ENCODE measurements at places on chromosomes 4 and X.

DNA sequence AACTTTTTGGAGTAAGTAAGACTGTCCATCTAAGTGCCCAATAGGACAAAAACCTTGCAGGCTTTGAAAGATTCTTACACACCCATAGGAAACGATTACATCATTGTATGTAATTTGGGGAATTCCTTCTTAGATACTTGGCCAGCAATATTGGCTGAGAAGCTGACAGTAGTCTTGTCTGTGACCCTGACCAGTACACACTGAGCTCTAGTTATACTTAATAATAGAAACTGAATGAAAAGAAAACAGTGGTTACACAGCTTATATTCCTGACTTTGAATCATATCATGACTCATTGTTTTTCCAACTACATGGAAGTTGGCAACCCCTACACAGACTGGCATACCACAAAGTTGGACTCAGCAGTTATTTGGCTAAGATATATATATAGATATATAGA lies 7.1 kb upstream of the TLR2 start:
- DNase-seq = no peak

GRCh38 chr4:37001688-37002436 lies 242.7 kb upstream of the NWD2 start:
- no peak for DNase-seq

- DNase-seq = no peak
Measured at GRCh38 chr4:175635546-175635945, 176.5 kb downstream of the GPM6A start.

DNA sequence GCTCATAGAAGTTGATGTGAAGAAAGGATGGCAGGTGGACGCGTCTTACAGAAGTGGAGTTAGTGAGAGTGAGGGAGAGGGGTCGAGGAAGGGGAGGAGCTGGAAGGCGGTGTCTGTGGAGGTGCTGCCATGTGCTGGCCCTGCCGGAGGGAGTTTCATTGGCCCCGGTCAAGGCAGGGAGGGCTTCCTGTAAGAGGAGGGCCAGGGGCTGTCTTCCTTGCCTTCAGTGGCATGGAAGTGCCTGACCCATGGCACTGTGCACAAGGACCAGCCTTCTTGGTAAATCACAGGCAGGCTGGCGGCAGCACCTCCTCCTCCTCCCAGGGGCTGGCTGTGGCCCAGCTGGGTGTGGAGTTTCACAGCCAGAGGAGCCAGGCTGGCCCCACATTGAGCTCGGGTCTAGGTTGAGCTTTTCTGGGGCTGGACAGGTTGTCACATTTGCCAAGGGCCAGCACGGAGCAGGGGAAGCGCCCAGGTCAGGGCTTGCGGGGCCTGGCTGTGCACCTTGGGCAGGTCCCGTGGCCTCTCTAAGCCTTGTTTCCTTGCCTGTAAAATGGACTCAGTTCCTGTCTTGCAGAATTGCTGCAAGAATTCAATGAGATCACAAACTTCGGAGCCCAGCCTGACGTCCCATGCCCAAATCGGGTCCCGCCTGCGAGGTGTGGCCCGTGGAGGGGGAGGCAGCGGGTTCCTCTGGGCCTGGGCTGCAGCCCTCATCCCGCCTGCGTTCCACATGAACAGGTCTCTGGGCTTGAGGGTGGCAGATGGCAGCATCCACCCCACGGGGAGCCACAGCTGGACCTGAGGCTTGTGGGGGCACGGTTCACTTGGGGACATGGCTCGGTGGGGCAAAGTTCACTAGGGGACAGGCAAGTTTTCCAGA lies 7.0 kb downstream of the HTRA3 start:
- DNase-seq = no peak

- no peak for DNase-seq
Measured at GRCh38 chr4:54695788-54696187, 38.0 kb downstream of the KIT start.

DNA sequence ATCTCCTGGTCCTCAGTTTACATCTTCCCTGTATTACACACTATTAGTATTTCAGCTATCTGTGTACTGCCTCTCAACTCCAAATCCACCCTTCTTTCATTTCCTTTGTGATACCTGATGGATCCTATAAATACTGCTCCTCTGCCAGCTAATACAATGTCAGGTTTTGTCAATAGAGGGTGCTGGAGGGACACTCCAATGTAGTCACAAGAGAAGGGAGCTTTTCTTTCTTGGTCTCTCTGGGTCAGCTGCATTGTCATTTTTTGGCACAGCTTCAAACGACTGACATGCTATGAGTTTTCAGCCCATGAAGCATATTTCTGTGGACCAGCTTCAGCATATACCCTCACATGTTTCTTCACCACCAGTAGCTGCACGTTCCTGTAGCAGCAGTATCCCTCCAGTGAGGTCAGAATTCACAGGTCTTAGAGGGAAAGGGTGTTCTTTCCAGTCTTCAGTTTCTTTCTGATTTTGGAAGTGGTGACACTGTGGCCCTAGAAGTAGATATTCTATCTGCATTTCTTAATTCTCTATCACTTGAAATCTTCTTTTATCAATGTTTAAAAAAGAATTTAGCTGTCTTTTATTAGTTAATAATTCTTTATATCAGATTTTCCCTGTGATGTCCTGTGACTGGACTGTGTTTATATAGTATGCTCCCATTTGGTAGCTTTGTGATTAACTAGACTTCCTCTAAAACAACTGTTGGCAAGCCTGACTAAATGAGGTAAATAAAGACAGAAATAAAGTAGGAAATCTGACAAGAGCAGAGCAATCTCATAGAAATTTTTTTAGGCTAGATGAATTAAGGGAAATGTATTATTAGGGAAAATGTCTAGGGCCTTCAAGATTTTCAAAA lies 60.6 kb downstream of the GABRA2 start:
- DNase-seq = no peak

DNA sequence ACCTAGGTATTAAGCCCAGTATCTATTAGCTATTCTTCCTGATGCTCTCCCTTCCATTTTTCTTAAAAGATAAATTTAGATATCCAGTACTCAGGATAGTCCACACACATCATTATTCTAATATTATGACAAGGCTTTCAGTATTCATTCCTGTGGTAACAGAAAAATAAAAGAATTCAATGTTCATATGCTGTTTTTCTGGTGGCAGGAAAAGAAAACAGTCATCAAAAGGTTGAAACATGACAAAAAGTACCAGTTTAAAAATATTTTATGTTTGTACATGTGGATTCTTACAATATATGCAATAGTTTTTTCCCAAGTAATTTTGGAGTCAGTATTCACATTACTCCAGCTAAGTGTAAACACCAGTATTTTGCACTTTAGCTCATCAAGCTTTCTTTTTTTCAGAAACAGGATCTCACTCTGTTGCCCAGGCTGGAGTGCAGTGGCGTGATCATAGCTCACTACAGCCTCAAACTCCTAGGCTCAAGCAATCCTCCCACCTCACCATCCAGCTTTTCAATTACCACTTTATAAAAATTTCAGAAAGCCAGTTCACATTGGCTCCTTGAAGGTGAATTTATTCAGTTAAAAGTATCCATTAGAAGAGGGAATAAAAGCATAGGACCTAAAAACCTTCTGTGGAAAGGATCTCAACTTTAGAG lies 2.3 kb downstream of the APBB2 start:
- no peak for DNase-seq

GRCh38 chr4:55733932-55734331 lies 85.7 kb upstream of the EXOC1L start:
- DNase-seq = no peak

- no peak for DNase-seq
Measured at GRCh38 chr4:67234296-67234695, 311.0 kb downstream of the CENPC start.

- DNase-seq = no peak
Measured at GRCh38 chr4:71275570-71275969, 63.2 kb upstream of the SLC4A4 start.

DNA sequence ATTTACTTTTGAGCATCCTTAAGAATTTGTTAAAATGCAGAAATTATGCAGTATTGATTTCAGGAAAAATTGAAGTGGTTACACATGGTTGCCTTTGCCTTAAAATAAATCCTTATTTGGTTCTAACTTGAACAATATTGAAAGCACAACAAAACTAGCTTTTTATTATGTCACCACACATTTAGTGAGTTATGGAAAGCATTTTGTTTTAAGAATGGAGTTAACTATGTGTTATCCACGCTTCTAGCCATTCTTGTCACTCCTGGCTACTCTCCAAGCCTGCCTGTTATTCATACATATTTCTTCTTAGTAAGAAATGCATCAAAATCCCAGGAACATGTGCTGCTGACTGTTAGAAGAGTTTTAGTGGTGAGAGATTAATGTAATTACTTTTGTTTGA lies 73.9 kb downstream of the FAT4 start:
- no peak for DNase-seq

DNA sequence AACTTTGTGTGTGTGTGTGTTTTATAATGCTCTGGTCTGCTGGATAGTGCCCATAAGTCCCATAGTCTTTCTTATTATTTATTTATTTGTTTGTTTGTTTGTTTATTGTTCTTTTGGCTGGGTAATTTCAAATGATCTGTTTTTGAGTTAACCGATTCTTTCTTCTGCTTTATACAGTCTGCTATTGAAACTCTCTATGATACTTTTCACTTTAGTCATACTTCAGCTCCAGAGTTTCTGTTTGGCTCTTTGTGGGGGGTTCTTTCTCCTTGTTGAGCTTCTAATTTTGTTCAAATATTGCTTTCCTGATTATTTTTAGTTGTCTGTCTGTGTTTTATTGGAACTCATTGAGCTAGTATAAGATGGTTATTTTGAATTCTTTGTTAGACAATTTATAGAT lies 10.0 kb downstream of the CXCL3 start:
- no peak for DNase-seq

- DNase-seq = no peak
Measured at GRCh38 chr4:2579910-2580309, 43.5 kb downstream of the FAM193A start.

DNA sequence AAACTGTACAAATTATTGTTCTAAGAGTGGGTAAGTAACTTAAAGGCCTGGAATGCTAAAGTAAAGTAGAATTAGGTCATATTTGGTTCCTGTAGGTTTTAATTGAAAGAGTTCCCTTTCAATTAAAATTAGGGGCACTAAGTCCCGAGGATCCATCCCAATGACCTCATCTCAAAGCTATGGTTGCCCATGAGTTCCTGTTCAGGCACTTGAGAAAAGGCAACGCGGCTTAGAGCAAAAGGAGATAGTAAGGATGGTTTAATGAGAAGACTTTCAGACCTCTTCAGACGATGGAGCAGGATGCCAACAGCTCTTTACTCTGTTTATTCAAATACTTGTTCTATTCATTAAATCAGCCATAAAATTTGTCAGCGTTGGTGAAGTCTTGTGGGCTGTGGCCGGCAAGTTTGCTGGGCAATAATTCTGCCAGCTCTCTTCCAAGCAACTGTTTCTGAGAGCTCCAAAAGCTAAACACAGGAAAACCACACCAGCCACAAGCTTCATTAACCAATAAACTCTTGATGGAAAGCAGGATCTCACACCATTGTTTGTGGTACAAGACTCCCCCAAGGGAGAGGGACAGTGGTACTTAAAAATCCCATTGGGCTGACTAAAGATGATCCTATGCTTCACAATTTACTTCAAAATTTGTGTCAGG lies 167.4 kb downstream of the COL4A6 start:
- no peak for DNase-seq

- DNase-seq = no peak
Measured at GRCh38 chr4:90718931-90719330, 591.7 kb downstream of the CCSER1 start.

DNA sequence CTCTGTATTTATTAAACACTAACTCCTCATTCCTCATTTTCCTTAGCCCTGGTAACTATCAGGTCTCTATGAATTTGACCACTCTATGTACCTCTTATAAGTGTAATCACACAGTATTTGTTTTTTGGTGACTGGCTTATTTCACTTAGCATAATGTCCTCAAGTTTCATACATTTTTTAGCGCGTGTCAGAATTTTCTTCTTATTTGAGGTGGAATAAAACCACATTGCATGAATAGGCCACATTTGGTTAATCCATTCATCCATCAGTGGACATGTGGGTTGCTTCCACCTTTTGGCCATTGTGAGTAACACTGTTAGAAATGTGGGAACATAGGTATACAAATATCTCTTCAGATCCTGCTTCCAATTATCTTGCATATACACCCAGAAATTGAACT lies 341.2 kb upstream of the BOD1L1 start:
- no peak for DNase-seq

DNA sequence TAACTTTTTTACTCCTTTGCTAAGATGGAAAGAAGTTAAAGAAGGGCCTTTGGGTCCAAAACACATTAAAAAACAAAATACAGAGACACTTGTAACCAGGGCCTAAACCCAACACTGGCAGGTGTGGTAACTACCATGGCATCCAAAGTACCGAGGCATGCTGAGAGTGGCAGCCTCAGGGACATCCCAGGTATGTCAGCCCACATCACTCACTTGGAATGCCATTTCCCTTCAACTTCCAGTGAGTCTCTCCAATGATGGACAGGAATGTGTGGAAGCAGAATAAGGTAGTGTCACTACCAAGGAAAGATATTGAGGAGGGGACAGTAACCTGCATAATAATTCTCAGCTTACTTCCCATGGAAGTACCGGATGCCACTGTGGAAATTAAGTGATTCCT lies 79.5 kb upstream of the SCOC start:
- no peak for DNase-seq

- no peak for DNase-seq
Measured at GRCh38 chr4:164383358-164384220, 370.3 kb upstream of the SMIM31 start.

GRCh38 chr4:139619644-139620043 lies 46.0 kb upstream of the MGST2 start:
- DNase-seq = no peak

- DNase-seq = no peak
Measured at GRCh38 chrX:5876984-5877596, 351.6 kb downstream of the NLGN4X start.

DNA sequence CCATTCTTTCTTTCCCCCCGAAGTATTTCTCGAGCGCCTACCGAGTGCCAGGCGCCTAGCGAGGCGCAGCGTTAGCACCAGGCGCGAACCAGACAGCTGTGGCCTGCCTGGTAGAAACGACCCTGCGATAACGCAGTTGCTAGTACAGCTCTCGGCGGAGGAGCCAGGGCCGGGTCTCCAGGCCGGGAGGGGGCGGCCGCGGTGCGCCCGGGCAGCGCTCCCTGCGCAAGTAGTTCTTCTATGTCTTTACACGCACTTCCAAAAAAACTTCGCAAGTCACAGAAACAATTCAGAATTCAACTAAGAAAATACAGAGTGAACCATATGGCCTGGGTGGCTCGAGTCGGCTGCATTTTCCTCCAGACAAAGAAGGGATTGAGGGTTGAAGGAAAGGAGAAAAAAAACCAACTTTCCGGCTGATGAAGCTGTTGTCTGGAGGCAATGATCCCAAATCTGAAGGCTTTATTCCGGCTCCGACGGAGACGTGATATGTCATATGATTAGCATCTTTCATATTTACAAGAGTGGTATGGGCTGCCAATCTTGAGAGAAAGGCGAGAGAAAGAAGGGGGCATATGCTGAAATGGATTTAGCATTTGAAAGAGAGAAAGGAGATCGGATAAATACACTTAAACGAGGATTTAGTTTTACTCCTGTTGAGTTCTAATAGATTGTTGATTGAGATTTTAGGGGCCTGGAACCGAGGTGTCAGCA lies 7.2 kb upstream of the NEUROG2 start:
- no peak for DNase-seq
